ENCODE measurements at places on chromosomes 6 and 20.

DNA sequence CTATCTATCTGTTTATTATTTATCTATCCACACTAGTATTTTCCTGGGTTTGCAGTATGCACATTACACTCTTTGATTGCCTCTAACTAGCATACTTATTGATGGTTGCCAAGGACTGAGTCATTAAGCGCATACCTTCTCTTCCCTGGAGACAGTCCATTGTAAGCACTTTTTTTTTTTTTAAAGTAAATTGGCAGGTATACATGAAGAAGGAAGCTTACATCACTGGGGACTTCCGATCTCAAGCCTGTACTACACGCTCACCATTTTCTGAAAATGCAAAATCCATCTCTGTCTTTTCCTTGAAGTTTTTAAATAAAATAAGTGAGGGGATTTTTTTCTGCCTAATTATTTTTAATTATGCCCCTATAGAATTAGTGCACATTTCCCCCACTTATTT is 63.5 kb downstream of the HMGN3 start:
- no peak for DNase-seq

DNA sequence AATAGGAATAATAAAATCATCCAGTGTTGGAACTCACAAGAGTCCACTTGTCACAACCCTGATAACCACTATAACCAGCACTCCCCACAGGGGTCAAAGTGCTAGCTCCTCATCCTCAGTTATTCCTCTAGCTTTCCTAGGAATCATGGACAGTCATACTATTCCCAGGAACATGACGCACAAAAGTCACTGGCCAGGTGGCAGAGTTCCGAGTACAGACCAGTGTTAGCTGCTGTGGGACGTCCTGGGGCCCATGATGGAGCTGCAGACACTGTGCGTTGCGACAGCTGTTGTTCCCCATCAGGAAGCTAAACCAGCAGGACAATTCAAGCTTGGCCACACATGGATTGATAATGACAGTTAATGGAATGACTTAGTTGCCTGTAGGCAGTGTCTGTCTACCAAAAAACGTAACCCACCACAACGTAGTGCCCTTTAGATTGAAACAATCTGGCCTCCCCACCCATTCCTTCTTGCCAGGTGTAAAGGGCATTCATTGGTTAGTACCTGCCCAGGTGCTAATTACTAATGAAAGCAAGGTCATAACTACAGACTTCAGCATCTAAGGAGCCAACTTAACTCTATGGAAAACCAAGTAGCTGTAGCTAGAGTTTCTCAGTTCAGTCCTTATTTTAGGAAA is 17.4 kb downstream of the EZR start:
- DNase-seq: no peak

- DNase-seq: no peak
Measured at GRCh38 chr6:107353773-107354382, 105.5 kb downstream of the PDSS2 start.

DNA sequence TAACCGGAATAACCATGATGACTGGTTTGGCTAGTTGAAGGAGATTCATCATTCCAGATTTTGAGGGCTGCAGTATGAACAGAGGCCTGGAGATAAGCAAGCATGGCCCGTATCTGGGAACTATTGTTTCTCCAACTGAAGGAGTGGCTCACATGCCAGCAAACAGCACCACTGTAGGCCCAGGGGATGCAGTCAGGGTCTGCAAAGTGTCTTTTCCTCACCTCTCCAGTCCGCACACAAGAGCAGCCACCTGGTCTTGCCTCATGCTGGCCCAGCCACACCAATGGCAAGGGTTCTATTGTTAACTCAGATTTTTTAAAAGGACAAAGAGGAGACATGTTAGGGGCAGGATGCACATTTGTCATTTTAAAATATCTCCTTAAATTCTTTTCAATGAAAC is 55.1 kb downstream of the KIZ start:
- no peak for DNase-seq

GRCh38 chr20:4573564-4574355 is 147.9 kb upstream of the PRND start:
- no peak for DNase-seq

GRCh38 chr6:6402591-6402990 is 82.1 kb upstream of the F13A1 start:
- no peak for DNase-seq

DNA sequence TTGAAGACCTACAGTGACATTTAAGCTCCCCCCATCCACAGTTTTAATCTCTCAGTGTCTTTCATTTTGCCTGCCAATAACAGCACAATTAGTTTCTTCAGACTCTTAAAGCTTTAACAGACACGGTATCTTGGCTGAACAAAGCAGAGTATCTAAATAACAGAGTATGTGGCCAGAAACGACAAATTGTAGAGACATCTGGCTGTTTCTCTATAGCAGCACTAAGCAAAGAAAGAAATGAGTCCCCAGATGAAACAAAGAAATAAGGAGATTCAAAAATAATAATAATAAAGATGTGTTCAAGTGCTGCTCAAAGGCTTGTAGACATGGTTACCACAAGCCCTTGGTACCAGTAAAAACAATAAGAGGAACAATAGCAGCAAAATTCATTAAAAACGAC is 97.8 kb upstream of the HDAC2 start:
- no peak for DNase-seq

DNA sequence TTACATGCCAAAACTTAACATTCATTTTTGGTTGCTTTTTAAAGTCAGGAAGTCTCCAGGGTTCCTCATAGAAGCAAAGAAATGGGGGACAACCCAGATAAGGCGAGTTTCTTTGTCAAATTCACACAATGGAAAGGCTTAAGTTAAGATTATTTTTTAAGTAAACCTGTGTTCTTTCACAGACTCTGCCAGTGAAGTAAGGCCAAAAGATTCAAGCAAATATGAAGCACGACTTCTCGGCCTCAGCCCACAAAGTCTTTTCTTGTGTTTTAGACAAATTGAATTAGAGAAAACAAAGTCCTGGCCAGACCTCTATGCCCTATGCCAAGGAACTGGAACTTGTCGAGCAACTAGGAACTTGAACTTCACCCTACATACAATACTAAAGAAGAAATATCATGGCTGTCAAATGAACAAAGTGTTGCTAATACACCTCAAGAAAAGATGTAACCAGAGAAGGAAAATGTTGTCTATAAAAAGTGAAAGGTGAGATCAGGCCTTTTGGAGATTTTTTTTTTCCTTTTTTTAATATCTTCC is 540.0 kb upstream of the JARID2 start:
- no peak for DNase-seq

DNA sequence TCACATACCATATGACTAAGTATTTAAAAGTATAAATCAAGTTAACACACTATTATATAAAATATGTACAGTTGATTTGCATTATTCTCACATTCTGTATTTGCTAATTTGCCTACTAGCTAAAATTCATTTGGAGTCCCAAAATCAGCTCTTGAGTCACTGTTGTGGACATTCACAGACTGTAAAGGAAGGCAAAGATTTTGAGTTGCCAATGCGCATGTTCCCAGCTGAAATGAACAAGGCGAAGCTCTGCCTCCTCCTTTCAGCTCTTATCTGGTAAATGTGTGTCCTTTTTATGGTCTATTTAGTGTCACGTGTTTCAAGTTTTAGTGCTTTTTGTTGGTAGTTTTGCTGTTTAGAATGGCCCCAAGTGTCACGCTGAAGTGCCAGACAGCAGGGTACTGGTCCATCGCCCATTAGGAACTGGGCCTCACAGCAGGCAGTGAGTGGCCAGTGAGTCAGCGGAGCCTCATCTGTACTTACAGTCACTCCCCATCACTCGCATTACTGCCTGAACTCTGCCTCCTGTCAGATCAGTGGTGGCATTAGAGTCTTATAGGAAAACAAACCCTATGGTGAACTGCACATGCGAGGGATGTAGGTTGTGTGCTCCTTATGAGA is 87.2 kb upstream of the ADTRP start:
- no peak for DNase-seq

- DNase-seq: no peak
Measured at GRCh38 chr6:148286563-148286962, 56.1 kb upstream of the SASH1 start.

All from activated T-cell treated with anti-CD3 and anti-CD28 coated beads for 48 hours (primary cell).